ENCODE measurements at places on chromosomes 6 and 20. TPM values are rescaled to one million over a fixed set of nuclear protein-coding genes. Genes with fewer than 3 reads are reported as not detected.

The UTRN gene
- total RNA-seq = 267 TPM

The SLC39A7 gene
- total RNA-seq = 96.4 TPM

The SUMO4 gene
- total RNA-seq = 3.5 TPM

The NKAPL gene
- 0.78 TPM for total RNA-seq

The CLPSL2 gene
- total RNA-seq = not detected

The PACSIN1 gene
- total RNA-seq = not detected

The IL20RA gene
- 0.26 TPM for total RNA-seq

The SMPDL3A gene
- total RNA-seq = 15.1 TPM

The PAQR8 gene
- total RNA-seq = 5.4 TPM

The OPN5 gene
- not detected for total RNA-seq

The RAMACL gene
- 7.5 TPM for total RNA-seq

The HLA-DPB1 gene
- 21.0 TPM for total RNA-seq

The TIAM2 gene
- 39.9 TPM for total RNA-seq

The PLCB1 gene
- 15.4 TPM for total RNA-seq

The CCDC170 gene
- total RNA-seq = 2.8 TPM

The TBX18 gene
- 32.0 TPM for total RNA-seq

All from articular chondrocyte of knee joint (primary cell).